ENCODE measurements at places on chromosomes 7 and 10. TPM values are rescaled to one million over a fixed set of nuclear protein-coding genes. Genes with fewer than 3 reads are reported as not detected.

The NEUROD6 gene
- not detected for total RNA-seq

The PAX4 gene
- total RNA-seq: not detected

The ASB10 gene
- not detected for total RNA-seq

The IDI2 gene
- not detected for total RNA-seq

The ATP5MK gene
- 238 TPM for total RNA-seq

The OR9A2 gene
- total RNA-seq: not detected

The HDAC9 gene
- total RNA-seq: not detected

The PARD3 gene
- total RNA-seq: 34.7 TPM
